ENCODE measurements at places on chromosomes 1 and 21.

DNA sequence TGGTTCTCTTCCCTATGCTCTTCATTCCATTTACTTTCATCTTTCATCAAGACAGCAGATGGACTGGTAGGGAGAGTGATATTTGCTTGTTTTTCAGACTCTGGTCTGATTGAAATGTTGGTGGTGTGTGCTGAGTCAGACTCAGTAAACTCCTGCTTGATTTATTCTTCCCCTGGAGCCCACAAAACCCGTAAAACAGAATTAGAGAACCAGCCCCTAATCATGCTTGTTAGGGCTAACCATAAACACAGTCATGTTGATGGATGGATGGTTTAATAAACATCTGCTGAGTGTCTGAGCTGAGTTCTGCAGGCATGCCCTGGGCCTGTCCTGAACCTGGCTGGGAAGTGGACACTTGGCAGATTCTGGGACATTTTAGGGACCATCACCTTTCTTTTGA lies 24.8 kb downstream of the NOS1AP start:
- DNase-seq = no peak

DNA sequence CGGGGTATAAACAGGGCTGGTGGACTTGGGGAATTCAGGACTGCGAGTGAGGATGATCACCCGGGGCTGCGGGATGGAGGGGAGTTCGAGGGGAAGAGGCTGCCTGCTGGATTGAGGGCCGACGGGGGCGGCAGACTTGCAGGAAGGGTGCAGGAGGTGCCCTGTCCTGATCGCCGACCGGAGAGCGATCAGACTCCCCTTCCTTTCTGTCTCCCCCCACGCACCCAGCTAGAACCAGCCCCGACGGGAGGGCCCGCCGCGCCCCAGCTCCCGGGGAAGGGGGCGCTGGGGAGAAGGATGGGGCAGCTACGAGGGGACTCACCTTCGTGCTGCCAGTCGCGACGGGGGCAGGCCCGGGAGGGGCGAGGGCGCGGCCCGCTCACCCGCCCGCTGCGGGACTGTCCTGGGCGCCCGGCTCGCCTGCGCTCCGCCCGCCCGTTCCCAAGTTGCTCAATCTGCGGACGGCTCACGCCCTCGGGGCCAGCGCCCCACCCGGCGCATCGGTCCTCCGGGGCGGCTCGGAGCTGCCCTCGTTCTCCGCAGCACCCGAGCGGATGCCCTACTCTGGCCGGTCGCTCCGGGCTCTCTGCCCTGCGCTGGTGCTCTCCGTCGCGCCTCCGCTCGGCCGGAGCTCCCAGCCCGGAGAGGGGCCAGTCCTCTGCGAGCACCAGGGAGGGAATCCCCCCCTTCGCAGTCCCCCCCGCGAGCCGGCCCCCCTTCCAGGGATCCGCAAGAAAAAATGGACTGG lies at the start of gene RSPO1:
TSS of gene RSPO1 (minus strand) at position 649 of the 748 bp plus-strand sequence. CDS start 5,231 bp downstream, outside the sequence.
- no peak for DNase-seq

DNA sequence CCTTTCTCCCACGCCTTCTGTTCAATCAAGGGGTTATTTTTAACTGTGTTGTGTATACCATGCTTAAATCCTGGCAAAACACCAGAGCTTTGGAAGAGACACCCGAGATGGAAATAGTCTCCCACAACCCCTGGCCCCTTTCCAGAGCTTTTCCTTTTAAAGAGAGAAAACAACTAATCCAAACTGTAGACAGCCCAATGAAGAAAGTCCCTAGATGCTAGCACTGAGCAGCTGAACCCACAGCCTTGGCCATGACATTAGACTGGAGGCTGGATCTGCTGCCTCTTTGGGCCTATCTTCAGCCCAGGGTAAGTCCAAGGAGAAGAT lies 64.9 kb upstream of the ARTN start:
- DNase-seq = no peak

- DNase-seq = no peak
Observed at GRCh38 chr1:91846007-91846638, 39.8 kb downstream of the TGFBR3 start.

- DNase-seq = no peak
Observed at GRCh38 chr1:44631647-44632539, 42.4 kb downstream of the TMEM53 start.

- no peak for DNase-seq
Observed at GRCh38 chr1:58936973-58937372, 153.1 kb upstream of the JUN start.

- DNase-seq = no peak
Observed at GRCh38 chr1:97190326-97190725, 468.7 kb downstream of the PTBP2 start.

DNA sequence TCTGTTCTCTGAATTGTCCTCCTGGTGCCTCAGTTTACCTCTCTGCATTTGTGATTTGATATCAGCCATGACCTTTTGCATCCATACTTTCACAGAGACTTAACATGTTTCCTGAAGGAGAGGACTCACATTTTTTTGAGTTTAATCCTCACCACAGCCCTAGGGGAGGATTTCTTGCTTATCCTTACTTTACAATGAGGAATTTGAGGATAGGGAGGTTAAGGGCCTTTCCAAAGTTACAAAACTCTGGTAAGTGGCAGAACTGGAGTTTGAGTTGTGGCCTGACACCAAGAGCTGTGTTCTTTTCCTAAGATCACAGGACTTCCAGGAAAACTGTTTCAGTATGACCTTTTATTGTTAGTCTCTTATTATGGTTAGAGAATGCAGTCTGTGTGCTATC lies 34.2 kb downstream of the TNFRSF8 start:
- no peak for DNase-seq

- no peak for DNase-seq
Observed at GRCh38 chr1:47471163-47471562, 33.3 kb downstream of the FOXD2 start.
